ENCODE measurements at places on chromosomes 2 and 18. TPM values are rescaled to one million over a fixed set of nuclear protein-coding genes. Genes with fewer than 3 reads are reported as not detected.

Gene MARCO
- not detected for total RNA-seq

Gene IMP4
- 111 TPM for total RNA-seq

Gene LOXL3
- 1.8 TPM for total RNA-seq

Gene SLC5A7
- not detected for total RNA-seq

Gene NOSTRIN
- 6.1 TPM for total RNA-seq

Gene FZD7
- total RNA-seq: 0.16 TPM

Gene MOB4
- 34.2 TPM for total RNA-seq

Gene UBE2F
- total RNA-seq: 38.3 TPM

Gene MLPH
- 0.81 TPM for total RNA-seq

Gene C2orf15
- total RNA-seq: under 0.01 TPM

Gene FAP
- 9.7 TPM for total RNA-seq
